A549 (cell line): ENCODE measurements at places on chromosomes 12 and 14.

DNA sequence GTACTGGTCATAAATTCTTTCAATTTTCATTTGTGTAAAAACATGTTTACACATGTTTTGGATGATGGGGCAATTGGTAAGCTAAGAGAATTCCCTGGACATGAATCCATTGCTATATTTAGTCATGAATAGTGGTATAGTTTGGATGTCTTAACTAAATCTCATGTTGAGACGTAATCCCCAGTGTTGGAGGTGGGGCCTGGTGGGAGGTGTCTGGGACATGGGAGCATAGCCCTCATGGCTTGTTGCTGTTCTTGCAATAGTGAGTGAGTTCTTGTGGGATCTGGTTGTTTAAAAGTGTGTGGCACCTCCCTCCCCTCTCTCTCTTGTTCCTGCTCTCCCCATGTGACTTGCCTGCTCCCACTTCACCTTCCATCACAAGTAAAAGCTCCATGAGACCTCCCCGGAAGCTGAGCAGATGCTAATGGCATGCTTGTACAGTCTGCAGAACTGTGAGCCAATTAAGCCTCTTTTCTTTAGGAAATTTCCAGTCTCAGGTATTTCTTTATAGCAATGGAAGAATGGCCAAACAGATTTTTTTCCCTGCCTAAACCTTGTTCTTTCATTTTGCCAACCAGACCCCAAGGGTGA is 33.6 kb downstream of the CTSG start:
- DNase-seq = no peak

GRCh38 chr14:100022772-100023451 is 42.3 kb upstream of the EVL start:
- no peak for DNase-seq

- peak; percentile 63 for DNase-seq
Measured at GRCh38 chr14:105205673-105206208, 24.6 kb upstream of the NUDT14 start.

- DNase-seq = no peak
Measured at GRCh38 chr12:16189849-16190248, 87.6 kb downstream of the SLC15A5 start.

GRCh38 chr14:58128416-58128815 is 23.6 kb downstream of the ARMH4 start:
- DNase-seq = no peak

DNA sequence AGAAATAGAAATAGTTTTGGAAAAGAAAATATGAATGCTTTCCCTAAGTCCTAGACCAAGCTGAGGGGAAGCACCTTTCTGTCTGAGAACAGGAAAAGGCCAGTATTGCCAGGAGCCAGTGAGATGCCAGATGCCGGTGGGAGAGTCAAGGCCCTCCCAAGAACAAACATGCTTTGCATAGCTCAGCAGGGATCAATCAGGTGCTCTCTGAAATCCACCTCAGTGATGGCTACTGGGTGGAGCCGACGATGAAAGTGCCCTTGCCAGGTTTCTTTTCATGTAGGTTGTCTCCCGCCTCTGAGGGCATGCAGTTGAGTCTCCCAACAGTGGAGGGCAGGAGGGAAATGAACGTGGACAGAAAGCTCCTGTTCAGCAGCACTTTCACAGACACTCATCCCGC is 28.3 kb downstream of the DEGS2 start:
- DNase-seq = no peak

DNA sequence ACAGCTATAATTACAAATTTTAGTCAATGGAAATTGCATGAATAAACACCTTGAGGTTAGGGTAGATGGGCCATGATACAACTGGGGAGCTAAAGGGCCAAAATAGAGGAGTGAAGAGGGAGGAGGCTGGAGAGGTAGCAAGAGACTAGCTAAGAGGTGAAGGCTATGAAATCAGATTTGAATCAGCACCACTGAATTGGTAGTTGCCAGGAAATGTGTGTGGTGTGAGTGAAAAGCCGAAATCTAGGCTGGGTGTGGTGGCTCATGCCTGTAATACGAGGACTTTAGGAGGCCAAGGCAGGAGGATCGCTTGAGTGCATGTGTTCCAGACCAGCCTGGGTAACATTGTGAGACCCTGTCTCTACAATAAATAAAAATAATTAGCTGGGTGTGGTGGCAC is 22.7 kb downstream of the YY1 start:
- DNase-seq = no peak

- DNase-seq = no peak
Measured at GRCh38 chr12:65156366-65156841, 13.0 kb upstream of the LEMD3 start.

DNA sequence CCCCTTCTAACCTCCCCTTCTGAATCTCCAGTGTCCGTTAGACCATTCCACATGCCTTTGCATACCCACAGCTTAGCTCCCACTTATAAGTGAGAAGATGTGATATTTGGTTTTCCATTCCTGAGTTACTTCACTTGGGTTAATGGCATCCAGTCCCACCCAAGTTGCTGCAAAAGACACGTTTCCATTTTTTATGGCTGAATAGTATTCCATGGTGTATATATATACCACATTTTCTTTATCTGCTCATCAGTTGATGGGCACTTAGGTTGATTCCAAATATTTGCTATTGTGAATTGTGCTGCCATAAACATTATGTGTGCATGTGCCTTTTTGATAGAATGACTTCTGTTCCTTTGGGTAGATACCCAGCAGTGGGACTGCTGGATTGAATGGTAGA is 67.8 kb downstream of the MVK start:
- DNase-seq = no peak

DNA sequence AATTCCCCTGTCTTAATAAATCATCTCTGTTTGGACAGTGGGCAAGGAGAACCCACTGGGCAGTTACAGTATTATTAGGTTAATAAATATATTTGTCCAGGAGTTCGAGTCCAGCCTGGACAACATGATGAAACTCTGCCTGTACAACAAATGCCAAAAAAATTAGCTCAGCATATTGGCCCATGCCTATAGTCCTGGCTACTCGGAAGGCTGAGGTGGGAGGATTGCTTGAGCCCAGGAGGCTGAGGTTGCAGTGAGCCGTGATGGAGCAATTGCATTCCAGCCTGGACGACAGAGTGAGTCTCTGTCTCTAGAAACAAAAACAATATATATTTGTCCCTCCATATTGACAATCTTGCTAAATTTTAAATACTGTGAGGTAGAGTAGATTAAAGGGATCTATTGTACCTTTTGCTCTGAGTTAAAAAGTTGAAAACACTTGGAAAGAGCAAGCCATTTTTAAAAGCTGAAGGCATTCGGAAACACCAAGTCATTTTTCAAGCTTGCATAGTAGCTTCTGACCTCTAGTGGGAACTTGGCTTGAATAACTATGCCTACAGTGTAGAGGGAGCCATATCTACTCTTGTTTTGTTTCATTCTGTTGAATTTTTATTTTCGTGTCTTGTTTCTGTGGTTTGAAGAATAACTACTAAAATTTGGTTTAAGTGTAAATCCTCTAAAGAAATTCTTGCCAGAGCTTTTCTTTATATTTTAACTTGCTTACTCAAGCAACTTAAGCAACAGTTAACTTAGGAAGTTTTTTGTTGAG is 14.6 kb upstream of the EEA1 start:
- no peak for DNase-seq

- DNase-seq = no peak
Measured at GRCh38 chr14:89798212-89798773, 156.2 kb downstream of the EFCAB11 start.

GRCh38 chr14:47427629-47428028 is 247.8 kb downstream of the MDGA2 start:
- no peak for DNase-seq

- peak; percentile 67 for DNase-seq
Measured at GRCh38 chr12:49763006-49763591, 21.7 kb downstream of the TMBIM6 start.

GRCh38 chr12:98513379-98514322 is 1.7 kb upstream of the TMPO start:
- no peak for DNase-seq

DNA sequence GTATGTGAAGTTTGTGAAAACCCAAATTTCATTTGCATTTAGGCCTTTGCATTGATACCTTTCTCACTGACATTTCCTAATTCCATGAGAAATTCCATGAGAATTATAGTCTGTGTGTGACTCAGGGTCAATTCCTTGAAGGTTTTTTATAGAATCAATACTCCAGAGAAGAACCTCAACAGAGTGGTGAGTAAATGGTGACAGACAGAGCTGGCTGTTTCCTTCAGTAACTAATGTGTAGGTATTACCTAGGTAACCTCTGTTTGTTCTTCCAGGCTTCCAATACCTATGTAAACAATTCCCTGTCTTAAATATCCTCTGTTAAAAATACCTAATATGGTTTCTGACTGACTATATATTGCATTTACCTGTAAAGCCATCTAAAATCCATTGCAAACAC is 117.0 kb downstream of the TTC8 start:
- peak; percentile 8 for DNase-seq
